ENCODE measurements at places on chromosomes 4 and X. TPM values are rescaled to one million over a fixed set of nuclear protein-coding genes. Genes with fewer than 3 reads are reported as not detected.

The TAB3 gene
- 9.1 TPM for total RNA-seq

The GAGE13 gene
- not detected for total RNA-seq

The ARHGEF6 gene
- total RNA-seq = 4.9 TPM

The ADGRL3 gene
- 15.2 TPM for total RNA-seq

DNA sequence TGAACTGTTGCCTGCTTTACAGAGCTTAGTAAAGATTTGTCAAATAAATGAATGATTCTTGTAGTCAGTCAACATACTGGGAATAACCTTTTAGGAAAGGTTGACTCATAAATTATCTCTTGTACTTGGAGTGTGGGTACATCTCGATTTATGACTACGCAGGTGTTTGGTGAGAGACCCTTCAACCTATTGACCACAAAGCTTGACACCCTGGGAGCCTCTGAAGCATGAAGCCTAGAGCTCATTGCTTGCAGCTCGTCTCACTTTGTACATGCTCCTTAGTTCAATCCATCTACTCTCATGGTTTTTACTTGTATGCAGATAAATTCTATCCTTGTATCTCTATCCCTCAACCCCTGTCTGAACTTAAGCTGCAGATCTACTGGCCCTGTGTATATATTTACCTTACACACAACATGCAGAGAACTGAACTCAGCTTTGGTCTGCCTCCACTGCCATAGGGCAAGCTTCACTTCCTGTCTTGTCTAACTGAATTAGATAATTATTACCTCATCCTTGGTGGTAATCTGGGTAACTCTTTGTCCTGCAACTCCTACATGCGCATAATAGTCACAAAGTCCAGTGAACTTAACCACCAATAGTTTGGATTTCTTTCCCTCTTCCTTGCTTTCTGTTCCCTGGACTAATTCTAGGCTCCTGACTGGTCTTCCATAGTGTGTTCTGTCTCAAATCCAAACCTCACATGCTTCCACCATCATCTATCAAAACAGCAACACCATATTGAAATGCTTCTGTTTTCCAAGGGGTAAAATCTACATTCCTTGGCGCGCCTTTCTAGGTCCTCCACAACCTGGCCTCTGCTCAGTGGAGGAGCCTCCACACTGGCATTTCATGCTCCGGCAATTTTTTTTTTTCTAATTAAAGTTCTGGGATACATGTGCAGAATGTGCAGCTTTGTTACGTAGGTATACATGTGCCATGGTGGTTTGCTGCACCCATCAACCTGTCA is 32.2 kb upstream of the FAT1 start:
- no peak overlapping the region for H3K27ac ChIP-seq
- no peak for DNase-seq
- H3K4me3 ChIP-seq = no peak overlapping the region
- 0 out of 2 replicates have a peak, but pooled peaks cover 7% of the 10 kb centered on the region for H3K4me1 ChIP-seq
- H3K36me3 ChIP-seq = no peaks in the 10 kb centered on the region
- H3K27me3 ChIP-seq = no peaks in the 10 kb centered on the region

DNA sequence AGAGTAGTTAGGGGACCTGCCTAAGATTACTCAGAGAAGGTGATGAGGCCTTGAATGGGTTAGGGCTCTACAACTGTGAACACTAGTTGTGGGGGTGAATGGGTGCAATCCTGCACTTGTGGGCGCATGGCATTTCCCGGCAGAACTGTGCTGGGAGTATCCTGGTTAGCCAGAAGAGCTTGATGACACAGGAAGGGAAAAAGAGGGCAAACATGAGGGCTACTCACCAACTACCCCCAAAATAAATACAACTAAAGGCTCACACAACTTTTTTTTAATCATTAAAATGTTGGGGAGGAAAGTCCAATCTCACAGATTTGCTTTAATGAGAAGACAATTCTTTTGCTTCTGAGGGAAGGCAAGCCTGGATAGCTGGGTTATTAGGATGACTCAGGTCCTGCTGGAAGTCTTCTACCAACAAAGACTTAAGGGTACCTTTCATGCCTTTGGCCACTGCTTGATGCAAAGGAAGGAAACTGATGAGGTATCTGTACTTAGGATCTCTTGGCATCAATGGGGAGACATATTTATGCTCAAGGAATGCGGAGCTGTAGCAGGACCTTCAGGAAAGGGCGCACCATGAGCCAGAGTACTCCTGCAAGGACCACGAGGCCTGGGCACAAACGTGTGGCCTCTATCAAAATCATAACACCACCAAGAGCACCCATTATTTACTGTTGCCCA is 2.6 kb downstream of the PHKA2 start:
- H3K27ac ChIP-seq = no peak overlapping the region
- no peaks in the 10 kb centered on the region for H3K4me1 ChIP-seq
- no peaks in the 10 kb centered on the region for H3K36me3 ChIP-seq
- H3K27me3 ChIP-seq = no peaks in the 10 kb centered on the region
- DNase-seq = no peak
- no peak overlapping the region for H3K4me3 ChIP-seq

DNA sequence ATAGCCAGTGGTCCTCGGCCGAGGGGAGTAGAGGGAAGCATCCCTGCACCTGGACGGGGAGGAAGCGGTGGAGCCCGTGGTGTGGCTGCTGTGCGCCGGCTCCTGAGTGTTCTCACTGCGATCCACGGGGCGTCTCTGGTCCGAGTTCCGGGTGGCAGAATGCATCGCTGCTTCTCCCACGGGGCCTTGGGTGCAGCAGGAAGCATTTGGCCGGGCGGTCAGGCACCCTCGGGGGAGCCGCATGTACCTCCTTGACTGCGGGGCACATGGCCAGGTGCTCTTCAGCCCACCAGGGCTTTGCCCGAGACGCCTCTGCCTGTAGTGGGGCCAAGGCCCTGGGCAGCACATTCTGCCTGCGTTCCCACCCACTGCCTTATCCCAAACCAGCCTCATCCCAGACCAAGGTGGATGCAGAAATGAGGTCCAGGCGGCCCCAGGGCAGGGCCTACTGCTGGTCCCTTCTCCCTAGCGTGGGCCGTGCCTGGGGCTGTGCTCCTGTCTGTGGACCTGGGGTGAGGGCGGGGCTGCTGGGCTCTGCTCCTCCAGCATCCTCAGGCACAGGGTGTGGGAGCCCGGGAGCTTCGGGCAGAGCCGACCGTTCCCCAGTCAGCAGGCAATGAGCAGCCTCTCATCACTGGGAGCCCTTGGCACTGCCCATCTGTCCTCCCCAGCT is 27.5 kb downstream of the NKX1-1 start:
- H3K27ac ChIP-seq = no peak overlapping the region
- no peak for DNase-seq
- H3K27me3 ChIP-seq = no peaks in the 10 kb centered on the region
- H3K36me3 ChIP-seq = no peaks in the 10 kb centered on the region

DNA sequence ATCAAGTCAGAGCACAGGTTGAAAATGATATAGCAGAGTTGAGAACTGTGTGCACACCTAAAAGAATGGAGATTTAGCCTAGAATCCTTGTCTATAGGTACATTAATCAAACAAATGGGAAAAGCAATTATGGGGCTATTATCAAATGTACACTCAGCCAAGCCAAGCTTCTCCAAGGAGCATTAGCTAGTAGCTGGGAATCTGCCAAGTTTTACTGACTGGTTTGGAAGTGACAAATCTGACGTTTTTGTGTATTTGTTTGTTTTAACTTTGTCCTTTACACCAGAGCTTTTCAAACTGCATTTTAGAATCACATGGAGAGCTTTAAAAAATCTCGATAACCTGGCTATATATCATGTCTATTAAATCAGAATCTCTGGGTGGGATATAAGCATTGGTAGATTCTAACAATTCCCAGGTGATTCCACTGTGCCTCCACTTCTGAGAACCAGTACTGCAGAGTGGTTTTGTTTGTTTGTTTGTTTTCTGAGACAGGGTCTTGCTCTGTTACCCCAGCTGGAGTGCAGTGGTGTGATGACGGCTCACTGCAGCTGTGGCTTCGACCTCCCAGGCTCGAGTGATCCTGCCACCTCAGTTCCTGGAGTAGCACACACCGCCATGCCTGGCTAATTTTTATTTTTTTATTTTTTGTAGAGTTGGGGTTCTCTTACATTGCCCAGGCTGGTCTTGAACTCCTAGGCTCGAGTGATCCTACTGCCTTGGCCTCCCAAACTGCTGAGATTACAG is 279.8 kb downstream of the UNC5C start:
- H3K4me1 ChIP-seq = no peaks in the 10 kb centered on the region
- no peak for DNase-seq
- H3K36me3 ChIP-seq = no peaks in the 10 kb centered on the region
- H3K4me3 ChIP-seq = no peak overlapping the region
- H3K27ac ChIP-seq = no peak overlapping the region

DNA sequence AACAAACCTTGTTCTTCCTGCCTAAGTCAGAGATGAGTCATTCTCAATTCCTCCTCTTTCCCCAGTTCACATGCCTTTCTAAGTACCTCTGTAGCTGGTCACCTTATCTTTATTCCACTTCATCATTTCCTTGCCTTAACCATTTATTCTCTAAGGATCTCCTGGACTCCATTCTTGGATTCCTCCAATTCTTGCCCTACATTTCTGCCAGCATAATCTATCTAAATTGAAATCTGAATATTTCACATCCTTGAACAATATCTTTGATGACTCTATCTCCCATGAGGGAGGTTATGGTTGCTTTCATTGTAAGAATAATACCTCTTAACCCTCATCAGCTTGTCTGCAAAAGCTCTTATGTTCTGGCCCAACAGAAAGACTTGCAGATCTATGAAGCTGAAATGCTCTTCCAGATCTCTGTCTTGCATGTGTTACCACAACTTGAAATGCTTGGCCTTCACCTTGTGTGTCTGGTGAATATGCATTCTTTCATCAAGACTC is 28.6 kb upstream of the PDE5A start:
- H3K27me3 ChIP-seq = no peaks in the 10 kb centered on the region
- H3K27ac ChIP-seq = no peak overlapping the region
- DNase-seq = no peak
- no peaks in the 10 kb centered on the region for H3K4me1 ChIP-seq
- H3K4me3 ChIP-seq = no peak overlapping the region

DNA sequence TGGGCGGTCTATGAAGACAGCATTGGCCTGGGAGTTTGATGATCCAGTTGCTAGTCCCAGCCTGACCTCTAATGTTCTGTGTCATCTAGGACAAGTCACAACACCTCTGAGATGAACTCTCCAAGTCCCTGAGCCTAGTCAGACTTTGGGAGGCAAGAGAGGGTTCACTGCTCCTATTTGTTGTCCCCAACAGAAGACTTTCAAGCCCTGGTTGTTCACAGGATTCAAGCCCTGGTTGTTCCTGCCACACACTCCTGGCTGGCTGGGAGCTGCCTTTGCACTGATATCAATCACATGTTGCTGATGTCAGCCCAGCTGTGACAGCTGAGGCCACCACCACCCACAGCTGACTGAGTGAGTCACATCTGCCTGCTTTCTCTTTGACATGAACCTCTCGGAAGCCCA is 253.2 kb upstream of the RASGEF1B start:
- H3K4me3 ChIP-seq = no peak overlapping the region
- no peaks in the 10 kb centered on the region for H3K27me3 ChIP-seq
- H3K27ac ChIP-seq = no peak overlapping the region
- H3K4me1 ChIP-seq = no peaks in the 10 kb centered on the region
- no peaks in the 10 kb centered on the region for H3K36me3 ChIP-seq
- no peak for DNase-seq

DNA sequence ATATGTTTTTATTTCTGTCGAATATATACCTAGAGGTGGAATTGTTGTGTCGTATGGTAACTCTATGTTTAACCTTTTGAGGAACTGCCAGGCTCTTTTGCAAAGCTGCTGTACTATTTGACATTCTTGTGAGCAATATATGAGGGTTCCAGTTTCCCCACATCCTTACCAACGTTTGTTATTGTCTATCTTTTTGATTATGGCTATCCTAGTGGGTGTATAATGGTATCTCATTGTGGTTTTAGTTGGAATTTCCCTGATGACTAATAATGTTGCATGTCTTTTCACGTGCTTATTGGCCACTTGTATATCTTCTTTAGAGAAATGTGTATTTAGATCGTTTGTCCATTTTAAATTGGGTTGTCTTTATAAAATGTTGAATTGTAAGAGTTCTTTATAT is 24.5 kb downstream of the REPS2 start:
- no peaks in the 10 kb centered on the region for H3K36me3 ChIP-seq
- H3K4me1 ChIP-seq = no peaks in the 10 kb centered on the region
- no peaks in the 10 kb centered on the region for H3K27me3 ChIP-seq
- no peak overlapping the region for H3K27ac ChIP-seq
- DNase-seq = no peak

DNA sequence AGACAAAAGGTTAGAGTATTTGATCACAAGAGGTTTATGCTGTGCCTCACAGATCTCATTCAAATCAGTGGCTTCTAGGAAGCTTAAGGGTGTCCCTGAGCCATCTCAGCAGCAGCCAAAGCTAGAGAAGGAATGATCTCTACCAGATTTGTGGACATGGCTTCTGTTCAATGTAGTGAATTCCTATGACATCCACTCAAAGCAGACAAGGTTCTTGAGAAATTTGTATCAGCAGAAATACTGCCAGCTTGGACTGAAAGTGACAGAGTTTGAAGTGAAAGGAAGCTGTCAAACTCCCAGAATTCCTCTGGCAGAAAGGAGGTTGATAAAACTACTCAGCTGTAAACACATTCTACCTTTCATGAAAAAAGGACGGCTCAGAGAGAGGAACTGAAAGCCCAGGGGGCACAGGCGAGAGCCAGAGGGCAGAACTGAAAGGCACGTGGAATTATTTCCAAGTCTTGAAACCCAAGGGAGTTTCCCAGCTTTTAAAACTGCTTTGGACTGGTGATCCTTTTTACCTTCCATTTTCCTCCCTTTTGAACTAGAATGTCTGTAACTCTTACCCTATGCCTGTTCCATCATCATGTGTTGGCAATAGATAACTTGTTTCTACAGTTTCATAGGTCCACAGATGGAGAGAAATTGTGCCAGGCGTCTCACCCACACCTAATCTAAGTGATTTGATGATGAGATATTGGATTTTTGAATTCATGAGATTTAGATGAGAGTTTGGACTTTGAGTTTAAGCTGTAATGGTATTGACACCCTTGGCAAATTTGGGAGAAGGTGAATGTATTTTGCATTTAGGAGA is 14.5 kb upstream of the MED14 start:
- H3K4me3 ChIP-seq = no peak overlapping the region
- DNase-seq = no peak
- H3K27ac ChIP-seq = no peak overlapping the region
- H3K36me3 ChIP-seq = no peaks in the 10 kb centered on the region
- no peaks in the 10 kb centered on the region for H3K27me3 ChIP-seq

DNA sequence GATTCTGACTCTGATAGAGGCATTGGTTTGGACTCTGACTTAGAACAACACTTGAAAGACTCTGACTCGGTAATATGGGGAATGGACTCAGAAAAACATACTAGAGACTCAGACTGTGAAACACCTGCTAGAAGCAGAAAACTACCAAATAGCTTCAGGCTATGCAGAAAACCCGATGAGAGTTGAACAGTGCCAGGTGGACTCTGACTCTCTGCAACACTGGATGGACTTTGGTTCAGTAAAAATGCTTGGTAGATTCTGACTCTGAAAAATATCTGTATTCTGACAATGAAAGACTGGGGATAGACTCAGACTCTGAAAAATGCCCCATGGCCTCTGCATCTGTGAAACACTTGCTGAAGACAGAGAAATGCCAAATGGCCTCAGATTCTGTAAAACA is 215.1 kb upstream of the HDX start:
- no peaks in the 10 kb centered on the region for H3K36me3 ChIP-seq
- H3K27ac ChIP-seq = no peak overlapping the region
- H3K4me1 ChIP-seq = peaks cover 4% of the 10 kb centered on the region
- H3K4me3 ChIP-seq = no peak overlapping the region
- no peak for DNase-seq

GRCh38 chrX:134600714-134601113 is 57.6 kb downstream of the PLAC1 start:
- no peak overlapping the region for H3K27ac ChIP-seq
- H3K27me3 ChIP-seq = no peaks in the 10 kb centered on the region
- H3K36me3 ChIP-seq = no peaks in the 10 kb centered on the region
- DNase-seq = no peak
- no peaks in the 10 kb centered on the region for H3K4me1 ChIP-seq
